Fibroblast of skin of right quadriceps (primary cell): ENCODE measurements at places on chromosomes 1 and 21.

DNA sequence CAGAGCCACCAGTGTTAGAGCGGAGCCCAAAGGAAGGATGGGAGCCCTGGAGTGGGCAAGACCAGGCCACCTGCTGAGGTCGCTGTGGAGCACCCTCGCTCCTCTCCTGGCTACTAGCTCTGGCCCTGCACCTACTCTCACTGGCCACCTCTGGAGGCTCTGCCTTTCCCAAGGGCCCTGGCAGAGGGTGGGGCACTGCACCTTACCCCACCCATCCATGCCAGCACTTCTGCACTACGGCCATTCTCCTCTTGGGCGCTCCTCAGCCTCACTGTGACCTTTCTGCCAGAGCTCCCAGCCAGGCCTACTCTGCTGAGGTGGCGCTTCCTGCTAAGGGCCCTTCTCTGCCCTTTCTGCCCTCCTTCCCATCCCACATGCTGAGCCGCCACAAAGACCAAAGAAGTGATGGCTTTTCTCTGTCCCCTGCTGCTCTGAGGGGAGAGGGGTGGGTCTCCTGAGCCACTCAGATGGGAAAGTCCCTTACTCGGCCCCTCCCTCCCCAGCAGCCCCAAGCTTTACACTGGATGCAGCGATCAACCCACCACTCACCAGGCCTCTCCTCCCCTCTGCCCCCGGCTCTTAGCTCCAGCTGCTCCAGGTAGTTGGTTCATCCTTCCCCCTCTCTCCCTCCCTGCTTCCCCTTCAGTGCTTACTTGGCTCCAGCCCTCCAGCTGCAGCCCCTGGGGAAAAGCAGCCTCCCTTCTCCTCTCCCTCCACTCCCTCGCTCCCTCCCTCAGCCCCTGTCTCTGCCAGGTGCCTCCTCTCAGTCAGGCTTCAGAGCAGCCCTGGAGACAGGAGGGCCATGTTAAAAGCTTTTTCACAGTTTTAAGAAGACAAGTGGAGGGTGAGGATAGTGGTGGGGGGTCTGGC, 14.8 kb upstream of the TMEM222 start:
- DNase-seq, result no peak

- no peak for DNase-seq
Observed at GRCh38 chr1:92511541-92511940, 24.8 kb upstream of the GFI1 start.

- DNase-seq, result no peak
Observed at GRCh38 chr21:36068748-36069398, 951 bp upstream of the CBR1 start.

DNA sequence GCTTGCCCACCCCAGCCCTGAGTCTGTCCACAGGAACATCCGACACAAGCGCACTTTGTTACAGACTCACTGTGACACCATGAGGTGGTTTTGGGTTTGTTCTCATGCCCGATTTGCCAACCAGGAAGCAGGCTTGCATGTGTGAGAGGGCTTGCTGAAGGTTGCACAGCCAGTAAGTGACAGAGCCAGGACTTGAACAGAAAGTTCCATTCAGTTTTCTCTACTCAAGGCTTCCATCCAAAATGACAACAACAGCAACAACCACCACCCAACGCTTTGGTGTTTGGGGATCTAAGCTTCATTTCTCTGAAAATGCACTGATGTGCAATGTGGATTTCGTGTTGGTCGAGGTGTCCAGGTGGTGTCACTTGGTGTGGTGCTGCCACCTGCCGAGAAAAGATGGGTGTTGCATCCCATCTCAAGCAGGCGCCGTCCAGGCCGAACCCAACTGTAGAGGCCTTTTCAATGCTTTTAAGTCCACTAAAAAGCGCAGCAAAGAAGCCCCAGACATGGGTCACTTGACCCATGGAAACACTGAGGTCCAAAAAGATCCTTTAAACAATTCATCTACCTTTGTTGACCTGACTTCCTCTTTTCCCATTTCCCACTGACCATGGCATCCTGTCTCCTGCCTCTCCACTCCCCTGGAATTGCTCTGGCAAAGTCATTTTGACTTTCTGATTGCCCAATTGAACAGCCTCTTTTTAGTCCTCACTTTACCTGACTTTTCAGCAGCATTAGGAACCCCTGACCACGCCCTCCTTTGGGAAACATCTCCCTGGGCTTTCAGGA, 12.2 kb downstream of the CITED4 start:
- peak; percentile 47 for DNase-seq

- no peak for DNase-seq
Observed at GRCh38 chr1:243946946-243947345, 96.9 kb upstream of the AKT3 start.

DNA sequence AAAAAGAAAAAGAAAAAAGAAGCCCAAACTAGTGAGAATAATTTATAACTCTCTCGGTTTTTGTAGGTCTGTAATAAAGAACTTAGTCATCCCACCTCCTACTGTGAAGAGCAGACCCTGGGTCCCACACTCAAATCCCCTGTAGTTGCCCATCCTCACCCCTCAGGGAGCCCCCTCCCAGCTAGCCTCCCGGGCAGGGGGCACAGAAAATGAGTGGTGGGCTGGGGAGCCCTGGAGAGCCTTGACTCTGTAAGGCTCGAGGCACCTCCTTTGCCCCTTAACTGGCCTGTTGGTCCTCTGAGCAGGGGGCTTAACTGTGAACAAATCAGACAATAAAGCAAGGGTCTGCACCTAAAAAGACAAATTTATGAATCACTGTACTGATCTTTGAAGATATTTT, 57.5 kb upstream of the PRKACB start:
- no peak for DNase-seq

- DNase-seq, result no peak
Observed at GRCh38 chr1:75671708-75672107, 52.8 kb upstream of the ACADM start.

GRCh38 chr1:205294175-205294917, 27.2 kb downstream of the NUAK2 start:
- peak; percentile 98 for DNase-seq

DNA sequence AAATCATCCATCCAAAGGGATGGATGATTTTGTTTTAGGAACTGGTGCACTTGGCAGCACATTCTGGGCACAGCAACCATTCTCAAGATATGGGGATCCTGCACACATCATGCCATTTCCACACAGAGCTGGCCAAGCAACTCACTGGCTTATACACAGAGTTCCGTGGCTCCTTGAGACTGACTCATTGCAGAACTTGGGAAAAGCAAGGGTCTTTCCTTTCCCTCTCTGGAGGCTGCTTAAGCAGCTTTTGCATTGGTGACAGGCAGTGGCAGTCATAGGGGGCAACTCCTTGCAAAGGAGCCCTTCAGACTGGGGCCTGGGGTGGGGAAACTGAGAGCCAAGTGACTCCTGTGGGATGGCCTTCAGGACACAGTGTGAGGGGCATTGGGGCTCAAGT, 1.9 kb upstream of the MAD2L2 start:
- DNase-seq, result no peak

- DNase-seq, result no peak
Observed at GRCh38 chr1:23978805-23979204, 1.3 kb downstream of the SRSF10 start.

DNA sequence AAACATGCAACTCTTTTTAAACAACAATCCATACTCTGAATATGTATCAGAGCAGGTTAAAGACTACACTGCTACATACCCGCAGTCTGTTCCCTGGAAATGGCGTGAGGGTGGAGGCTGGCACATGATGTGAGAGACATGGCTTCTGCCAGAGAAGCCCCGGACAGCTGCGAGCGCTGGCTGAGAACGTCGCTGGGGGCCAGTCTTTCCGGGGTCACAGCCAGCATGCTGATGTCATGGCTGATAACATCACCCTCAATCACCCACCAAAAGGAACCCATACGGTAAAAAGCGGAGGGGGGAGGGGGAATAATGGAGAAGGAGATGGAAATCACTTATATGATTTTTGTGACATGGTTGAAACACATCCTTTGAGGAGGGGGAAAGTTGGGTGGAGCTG, 29.1 kb downstream of the C1orf198 start:
- DNase-seq, result no peak

DNA sequence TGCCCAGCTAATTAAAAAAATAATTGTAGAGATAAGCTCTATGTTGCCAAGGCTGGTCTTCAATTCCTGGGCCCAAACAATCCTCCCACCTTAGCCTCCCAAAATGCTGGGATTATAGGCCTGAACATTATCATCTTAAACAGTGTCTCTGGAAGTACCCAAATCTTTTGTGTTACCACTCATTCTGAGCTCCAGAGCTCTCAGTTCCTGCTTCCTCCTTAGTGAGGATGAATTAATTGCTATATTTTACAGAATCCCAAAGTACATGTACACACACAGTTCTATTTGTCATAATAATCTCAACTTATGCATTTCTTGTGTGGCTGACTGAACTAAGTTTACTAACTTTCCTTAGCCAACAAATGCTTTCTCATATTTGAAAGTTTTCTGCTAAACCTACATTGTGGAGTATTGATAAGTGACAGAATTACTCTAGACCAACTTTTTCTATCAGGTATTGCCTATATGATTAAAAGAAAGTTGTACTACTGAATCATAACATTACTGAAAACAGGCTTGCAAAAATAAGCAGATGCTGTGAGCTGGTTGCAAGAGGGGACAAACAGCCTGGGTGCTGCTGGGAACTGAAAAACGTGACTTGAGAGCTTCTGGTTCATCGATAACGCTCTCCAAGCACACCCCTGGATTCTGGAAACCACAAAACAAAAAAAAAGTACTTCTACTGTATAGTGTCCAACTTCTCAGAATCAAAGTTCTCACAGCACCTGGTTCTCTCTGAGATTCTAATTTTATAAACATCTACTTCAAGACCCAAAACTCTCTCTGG, 15.3 kb downstream of the VAV3 start:
- no peak for DNase-seq

GRCh38 chr1:10793129-10793651, 3.3 kb downstream of the CASZ1 start:
- DNase-seq, result no peak

- DNase-seq, result peak; percentile 43
Observed at GRCh38 chr1:34984435-34984792, 733 bp downstream of the TMEM35B start.

DNA sequence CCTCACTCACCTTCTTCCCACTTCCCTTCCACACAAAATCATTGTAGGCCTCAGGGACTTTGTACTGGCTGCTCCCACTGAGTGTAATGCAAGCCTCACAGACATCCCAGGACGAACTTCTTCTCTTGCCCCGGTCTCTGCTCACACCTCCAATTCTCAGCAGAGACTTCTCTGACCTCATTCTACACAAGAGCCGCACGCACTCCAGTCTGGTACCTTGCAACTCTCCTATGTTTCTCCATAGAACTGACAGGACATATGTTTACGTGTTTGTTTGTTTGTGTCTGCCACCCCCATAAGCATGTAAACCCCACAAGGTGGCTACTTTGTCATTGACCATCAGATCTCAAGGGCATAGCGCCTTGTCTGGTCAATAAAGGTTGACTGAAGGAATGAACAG, 350.8 kb downstream of the AJAP1 start:
- no peak for DNase-seq

DNA sequence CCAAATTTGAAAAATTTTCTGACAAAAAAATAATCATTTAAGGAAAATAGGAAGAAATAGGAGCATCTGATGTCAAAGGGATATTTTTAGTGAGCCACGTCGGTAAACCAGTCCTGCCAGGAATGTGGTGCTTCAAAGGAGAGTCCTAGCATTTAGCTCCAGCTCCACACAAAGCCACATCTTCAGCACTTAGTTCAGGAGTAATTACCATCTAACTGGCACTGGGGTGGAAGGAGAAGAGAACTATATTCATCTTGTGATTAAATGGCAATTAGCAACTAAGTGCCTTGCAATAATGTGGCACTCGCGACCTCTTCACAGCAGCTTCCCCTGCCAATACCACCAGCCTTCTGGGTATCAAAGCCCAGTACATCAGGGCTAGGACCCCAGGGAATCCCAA, 409.1 kb downstream of the SETD4 start:
- no peak for DNase-seq

GRCh38 chr1:42973286-42973685, 14.6 kb upstream of the SLC2A1 start:
- DNase-seq, result peak; percentile 35

- DNase-seq, result no peak
Observed at GRCh38 chr21:42540396-42540795, 26.7 kb downstream of the SLC37A1 start.

- no peak for DNase-seq
Observed at GRCh38 chr1:228242409-228242808, 34.6 kb downstream of the OBSCN start.

- DNase-seq, result peak; percentile 27
Observed at GRCh38 chr1:112172294-112172882, 182.9 kb upstream of the KCND3 start.

GRCh38 chr1:203805689-203806088, 10.3 kb downstream of the ZBED6 start:
- no peak for DNase-seq

GRCh38 chr21:44817914-44818639, at the start of gene SUMO3:
SUMO3 (minus strand) TSS chr21:44818062; CDS start chr21:44817968, 94 bp downstream.
- peak; percentile 88 for DNase-seq

- DNase-seq, result no peak
Observed at GRCh38 chr1:168099337-168099801, 37.4 kb downstream of the GPR161 start.

GRCh38 chr1:206962272-206962671, 8.0 kb downstream of the FCAMR start:
- no peak for DNase-seq

- DNase-seq, result peak; percentile 44
Observed at GRCh38 chr1:64323054-64323453, 119.6 kb downstream of the UBE2U start.

- peak; percentile 6 for DNase-seq
Observed at GRCh38 chr1:112083487-112083886, 94.0 kb upstream of the KCND3 start.

- no peak for DNase-seq
Observed at GRCh38 chr21:45846373-45847160, 135.0 kb upstream of the COL6A1 start.

GRCh38 chr1:205943245-205943644, at the start of gene SLC26A9:
SLC26A9 (minus strand) TSS chr1:205943456; CDS start chr1:205935820, 7,636 bp downstream.
- DNase-seq, result no peak

GRCh38 chr1:201399352-201400126, 415 bp upstream of the LAD1 start:
- no peak for DNase-seq

DNA sequence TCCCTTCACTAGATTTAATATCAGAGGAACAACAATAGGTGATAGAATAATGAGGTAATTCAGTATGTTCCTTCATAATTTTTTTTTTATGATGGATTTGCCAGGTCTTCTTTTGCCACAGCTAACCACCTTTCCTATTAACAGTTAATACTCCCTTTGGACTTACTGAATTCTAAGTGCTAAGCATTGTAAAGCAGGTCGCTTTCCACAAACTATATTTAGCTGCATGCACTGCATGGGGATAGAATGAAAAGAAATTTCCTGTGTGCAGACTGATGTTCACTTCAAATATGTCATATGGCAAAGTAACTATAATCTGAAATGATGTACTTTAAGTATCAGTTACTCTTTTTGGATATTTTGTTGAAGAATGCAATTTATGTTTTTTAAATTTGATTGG, 85.8 kb downstream of the GPR161 start:
- no peak for DNase-seq

- DNase-seq, result no peak
Observed at GRCh38 chr1:6783936-6784559, 1.2 kb upstream of the CAMTA1 start.

- DNase-seq, result peak; percentile 76
Observed at GRCh38 chr1:212281590-212281989, 3.6 kb upstream of the PPP2R5A start.

- DNase-seq, result peak; percentile 71
Observed at GRCh38 chr1:56584910-56585528, 5.7 kb upstream of the PLPP3 start.
